ENCODE measurements at places on chromosomes 2 and 18. TPM values are rescaled to one million over a fixed set of nuclear protein-coding genes. Genes with fewer than 3 reads are reported as not detected.

The CYB5A gene
- total RNA-seq = 48.7 TPM

The PKDCC gene
- 45.0 TPM for total RNA-seq

The DQX1 gene
- total RNA-seq = not detected

The NBEAL1 gene
- 24.8 TPM for total RNA-seq

The CAB39 gene
- 98.0 TPM for total RNA-seq

The KCNE4 gene
- total RNA-seq = 27.1 TPM

The TNFRSF11A gene
- not detected for total RNA-seq

The IL1A gene
- total RNA-seq = not detected

The TWIST2 gene
- total RNA-seq = 5.0 TPM

The UGT1A9 gene
- total RNA-seq = not detected

The TRIM43 gene
- total RNA-seq = not detected

The INPP5D gene
- total RNA-seq = 2.5 TPM

The LGALSL gene
- total RNA-seq = 2.0 TPM

The GPD2 gene
- 23.4 TPM for total RNA-seq

The CPS1 gene
- total RNA-seq = 33.9 TPM

The C2orf15 gene
- 0.78 TPM for total RNA-seq

The MSTN gene
- 27.5 TPM for total RNA-seq

The FAP gene
- total RNA-seq = 57.7 TPM

The CYP27A1 gene
- total RNA-seq = 16.5 TPM

The SCYGR6 gene
- not detected for total RNA-seq

The MPHOSPH10 gene
- total RNA-seq = 29.0 TPM

The LHCGR gene
- total RNA-seq = not detected

The FASTKD1 gene
- 24.8 TPM for total RNA-seq

The TMEM247 gene
- not detected for total RNA-seq

The DSC1 gene
- total RNA-seq = not detected

The C2orf74 gene
- 39.1 TPM for total RNA-seq

The LDLRAD4 gene
- total RNA-seq = 1.7 TPM

The NRP2 gene
- 3.9 TPM for total RNA-seq

The C2orf72 gene
- not detected for total RNA-seq

The UGT1A5 gene
- not detected for total RNA-seq

The RMND5A gene
- total RNA-seq = 57.2 TPM

The HOXD8 gene
- total RNA-seq = 0.88 TPM

The ADD2 gene
- total RNA-seq = not detected

The HAAO gene
- not detected for total RNA-seq

The XIRP2 gene
- total RNA-seq = 35.7 TPM

The CHST9 gene
- total RNA-seq = not detected

The SLC40A1 gene
- total RNA-seq = 51.9 TPM

The ELOA2 gene
- not detected for total RNA-seq

The MAP3K19 gene
- not detected for total RNA-seq

The SGPP2 gene
- total RNA-seq = not detected

The GCG gene
- total RNA-seq = not detected

The SIX2 gene
- total RNA-seq = 68.8 TPM

The TNFAIP6 gene
- total RNA-seq = 8.8 TPM

The RFTN2 gene
- 6.2 TPM for total RNA-seq

The NT5DC4 gene
- total RNA-seq = not detected

The GCC2 gene
- 17.9 TPM for total RNA-seq

The SIX3 gene
- total RNA-seq = not detected

The PSTPIP2 gene
- total RNA-seq = 2.5 TPM

The NTSR2 gene
- not detected for total RNA-seq

The VWC2L gene
- total RNA-seq = not detected

The SH3BP4 gene
- total RNA-seq = 20.0 TPM

The CROCC2 gene
- total RNA-seq = 0.05 TPM

The ARHGEF33 gene
- total RNA-seq = 0.26 TPM

The TWSG1 gene
- total RNA-seq = 84.2 TPM

The RGPD3 gene
- total RNA-seq = 0.16 TPM

The TRABD2A gene
- 0.73 TPM for total RNA-seq

Data from myocyte (in vitro differentiated cells).